ENCODE measurements at places on chromosomes 5 and 9. TPM values are rescaled to one million over a fixed set of nuclear protein-coding genes. Genes with fewer than 3 reads are reported as not detected.

The NR6A1 gene
- total RNA-seq, result 0.88 TPM

The GNA14 gene
- total RNA-seq, result 0.72 TPM

The PKN3 gene
- total RNA-seq, result 3.5 TPM

The IGIP gene
- 10.5 TPM for total RNA-seq

The WNT8A gene
- not detected for total RNA-seq

The FST gene
- 215 TPM for total RNA-seq

The TMEFF1 gene
- total RNA-seq, result 1.2 TPM

The STPG3 gene
- 0.36 TPM for total RNA-seq

The SPAAR gene
- 0.72 TPM for total RNA-seq

The SOHLH1 gene
- total RNA-seq, result not detected

The RNF130 gene
- total RNA-seq, result 28.6 TPM

The F2RL1 gene
- total RNA-seq, result 5.3 TPM

The CBY3 gene
- not detected for total RNA-seq

The WWC1 gene
- 1.4 TPM for total RNA-seq

The F2R gene
- total RNA-seq, result 38.7 TPM

The TAS2R1 gene
- not detected for total RNA-seq

The PCDHGB4 gene
- 15.9 TPM for total RNA-seq

The RNF183 gene
- not detected for total RNA-seq

The DND1 gene
- not detected for total RNA-seq
